ENCODE measurements at places on chromosomes 16 and 17.

- DNase-seq: no peak
These were observed 33.2 kb downstream of the VPS35L start for GRCh38 chr16:19588661-19589060.

- DNase-seq: no peak
These were observed 83.1 kb upstream of the CNTNAP4 start for GRCh38 chr16:76193906-76194615.

DNA sequence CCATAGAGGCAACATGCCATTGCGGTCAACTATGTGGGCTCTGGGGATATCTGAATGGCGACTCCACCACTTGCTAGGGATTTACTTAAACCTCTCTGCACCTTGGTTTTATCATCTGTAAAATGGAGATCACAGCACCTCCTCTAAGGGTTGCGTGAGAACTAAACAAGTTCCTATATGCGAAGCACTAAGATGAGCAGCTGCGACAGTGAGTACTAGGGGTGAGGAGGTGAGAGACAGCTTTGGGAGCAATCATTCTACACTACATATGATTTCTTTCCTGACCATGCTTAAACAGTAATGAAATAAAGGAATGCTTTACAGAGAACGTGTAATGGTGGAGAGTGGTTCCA lies 61.4 kb downstream of the CREBBP start:
- DNase-seq: no peak

DNA sequence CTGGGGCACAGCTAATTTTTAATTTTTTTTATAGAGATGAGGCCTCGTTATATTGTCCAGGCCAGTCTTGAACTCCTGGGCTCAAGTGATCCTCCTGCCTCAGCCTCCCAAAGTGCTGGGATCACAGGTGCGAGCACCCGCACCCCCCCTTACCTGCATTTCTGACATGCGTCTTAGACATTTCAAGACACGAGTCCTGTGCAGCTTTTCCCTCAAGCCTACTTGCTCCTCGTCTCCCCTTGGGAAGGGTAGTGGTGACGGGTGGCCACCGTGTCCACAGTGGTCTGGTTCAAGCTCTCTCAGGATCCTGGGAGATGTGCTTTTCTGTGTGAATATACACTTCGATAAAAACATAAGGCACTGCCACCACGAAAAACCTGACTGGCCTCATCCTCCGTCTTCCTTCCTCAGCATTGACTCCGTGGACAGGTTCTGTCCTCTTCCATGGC lies 9.6 kb downstream of the CANT1 start:
- DNase-seq: no peak

DNA sequence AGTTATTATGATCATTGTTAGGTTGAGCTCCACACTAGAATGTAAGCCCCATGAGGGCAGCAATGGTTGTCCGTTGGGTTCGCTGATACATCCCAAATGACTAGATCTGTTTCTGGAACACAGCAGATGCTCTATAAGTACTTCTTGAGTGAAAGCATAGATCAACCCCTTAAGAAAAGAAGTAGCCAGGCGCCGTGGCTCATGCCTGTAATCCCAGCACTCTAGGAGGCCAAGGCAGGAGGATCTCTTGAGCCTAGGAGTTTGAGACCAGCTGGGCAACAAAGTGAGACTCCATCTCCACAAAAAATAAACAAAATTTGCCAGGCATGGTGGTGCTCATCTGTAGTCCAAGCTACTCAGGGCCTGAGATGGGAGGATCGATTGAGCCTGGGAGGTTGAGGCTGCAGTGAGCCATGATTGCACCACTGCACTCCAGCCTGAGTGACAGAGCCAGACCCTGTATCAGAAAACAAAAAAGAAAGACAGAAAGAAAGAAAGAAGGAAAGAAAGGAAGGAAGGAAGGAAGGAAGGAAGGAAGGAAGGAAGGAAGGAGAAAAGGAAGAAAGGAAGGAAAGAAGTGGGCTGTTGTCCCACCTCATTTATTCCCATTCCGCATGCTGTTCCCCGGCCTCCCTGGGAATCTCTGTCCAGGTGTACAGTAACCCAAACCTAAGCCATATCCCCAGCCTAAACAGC lies 54.4 kb upstream of the RPL38 start:
- no peak for DNase-seq

DNA sequence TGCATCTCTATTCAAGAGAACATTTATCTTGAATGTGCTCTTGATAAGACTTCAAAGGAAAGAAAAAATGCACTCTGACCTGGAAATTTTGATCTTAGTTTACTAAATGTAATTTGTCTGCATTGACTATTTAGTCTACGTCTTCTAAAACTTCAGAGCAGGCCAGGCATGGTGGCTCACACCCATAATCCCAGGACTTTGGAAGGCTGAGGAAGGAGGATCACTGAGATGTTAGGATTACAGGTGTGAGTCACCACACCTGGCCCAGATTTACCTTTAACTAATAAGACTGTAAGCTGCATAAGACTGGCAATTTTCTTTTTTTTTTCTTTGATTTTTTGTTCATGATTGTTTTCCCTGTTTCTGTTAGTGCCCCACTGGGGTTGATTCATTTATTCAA lies 18.8 kb upstream of the CIITA start:
- no peak for DNase-seq

GRCh38 chr16:83727018-83727417 lies 80.8 kb upstream of the HSBP1 start:
- no peak for DNase-seq

GRCh38 chr16:53695070-53695469 lies 8.6 kb downstream of the RPGRIP1L start:
- DNase-seq: no peak

GRCh38 chr16:22813948-22814710 lies at the start of gene HS3ST2:
TSS of gene HS3ST2 (plus strand) at chr16:22814162. CDS start at chr16:22814611, 449 bp downstream.
- DNase-seq: no peak

DNA sequence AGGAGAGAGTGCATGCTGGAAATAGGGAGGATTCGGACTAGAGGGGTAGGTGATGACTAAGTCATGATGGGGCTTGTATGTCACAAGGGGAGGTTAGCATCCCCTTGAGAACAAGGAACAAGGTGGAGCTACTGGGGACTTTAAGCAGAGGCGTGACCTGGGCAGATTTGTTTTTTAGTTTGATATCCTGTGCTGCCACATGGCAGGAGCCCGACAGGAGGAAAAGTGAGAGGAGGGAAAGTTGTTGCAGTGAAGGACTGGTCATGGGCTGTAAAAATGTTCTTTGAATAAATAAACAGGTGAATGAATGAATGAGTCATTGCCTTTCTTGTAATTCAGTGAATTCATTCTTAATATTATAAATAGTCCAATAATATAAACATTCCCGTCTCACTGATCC lies 365.1 kb upstream of the CDH5 start:
- DNase-seq: no peak

- no peak for DNase-seq
These were observed 81.2 kb downstream of the WNT3 start for GRCh38 chr17:46737326-46737725.

DNA sequence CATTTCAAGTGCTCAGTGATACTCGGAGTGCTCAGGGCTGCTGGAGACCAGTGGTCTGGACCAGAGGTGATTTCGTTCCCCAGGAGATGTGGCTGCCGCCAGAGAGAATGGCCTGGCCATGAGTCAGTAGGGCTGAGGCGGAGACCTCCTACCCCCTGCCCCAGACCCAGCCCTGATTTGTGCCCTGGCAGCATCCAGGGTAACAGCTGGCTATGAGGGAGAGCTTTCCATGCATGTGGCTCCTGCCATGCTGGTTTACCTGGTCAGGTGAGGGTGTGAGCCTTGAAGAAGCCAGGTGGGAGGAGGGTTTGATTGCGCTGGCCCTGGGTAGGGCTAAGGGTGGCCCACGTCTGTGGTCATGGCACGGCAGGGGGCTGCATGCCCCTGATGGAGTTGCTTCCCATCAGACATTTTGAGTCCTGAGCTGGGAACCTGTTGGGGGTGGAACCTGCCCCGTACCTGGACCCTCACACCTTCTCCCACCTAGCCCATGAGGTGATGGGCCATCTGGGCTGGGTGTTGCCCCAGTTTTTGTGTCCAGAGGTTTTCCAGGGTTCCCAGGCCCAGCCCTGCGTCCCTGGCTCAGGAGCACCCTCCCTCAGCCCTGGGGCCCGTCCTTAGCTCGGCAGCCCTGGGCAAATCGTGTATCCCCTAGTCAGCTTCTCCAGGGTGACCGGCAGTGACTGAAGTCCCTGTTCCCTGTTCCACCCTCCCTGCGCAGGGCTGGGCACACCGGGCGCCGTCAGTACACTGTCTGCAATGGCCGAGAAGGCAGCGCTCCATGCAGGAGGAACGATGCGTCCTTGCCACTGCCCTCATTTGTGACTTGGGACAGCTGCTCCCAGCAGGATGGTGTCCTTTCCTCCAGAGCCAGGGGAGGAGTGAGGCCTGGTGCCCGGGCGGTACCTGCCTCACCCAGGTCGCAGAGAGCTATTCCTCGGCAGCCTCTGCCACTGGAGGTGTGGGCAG lies 9.0 kb upstream of the CSNK1D start:
- no peak for DNase-seq

- peak; percentile 66 for DNase-seq
These were observed at the start of gene DYNC1LI2 for GRCh38 chr16:66751303-66751991. TSS of gene DYNC1LI2 (minus strand) at chr16:66751609. CDS start at chr16:66751591, 18 bp downstream.

- DNase-seq: no peak
These were observed 12.2 kb upstream of the AKTIP start for GRCh38 chr16:53515259-53515658.

DNA sequence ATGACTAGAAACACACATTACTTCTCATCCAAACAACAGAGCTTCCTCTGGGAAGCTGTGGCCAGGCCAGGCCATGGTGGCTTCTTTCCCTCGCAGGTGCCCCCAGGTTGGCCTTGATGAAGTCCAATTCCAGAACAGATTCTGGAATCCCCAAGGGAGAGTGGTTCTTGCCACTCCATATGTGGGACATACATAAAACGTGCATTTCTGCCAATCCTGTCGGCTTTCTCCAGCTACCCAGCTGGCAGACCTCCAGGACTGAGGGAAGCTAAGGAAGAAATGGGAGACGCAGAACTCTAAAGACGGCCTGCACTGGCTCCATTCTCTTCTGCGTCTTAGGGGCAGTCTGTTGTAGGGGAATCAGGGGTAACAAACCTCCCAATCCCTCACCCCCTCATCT lies 219.2 kb upstream of the CDH5 start:
- DNase-seq: no peak

- no peak for DNase-seq
These were observed 2.4 kb downstream of the OSGIN1 start for GRCh38 chr16:83955218-83956130.

- no peak for DNase-seq
These were observed 18.9 kb downstream of the SNX11 start for GRCh38 chr17:48126532-48126850.

DNA sequence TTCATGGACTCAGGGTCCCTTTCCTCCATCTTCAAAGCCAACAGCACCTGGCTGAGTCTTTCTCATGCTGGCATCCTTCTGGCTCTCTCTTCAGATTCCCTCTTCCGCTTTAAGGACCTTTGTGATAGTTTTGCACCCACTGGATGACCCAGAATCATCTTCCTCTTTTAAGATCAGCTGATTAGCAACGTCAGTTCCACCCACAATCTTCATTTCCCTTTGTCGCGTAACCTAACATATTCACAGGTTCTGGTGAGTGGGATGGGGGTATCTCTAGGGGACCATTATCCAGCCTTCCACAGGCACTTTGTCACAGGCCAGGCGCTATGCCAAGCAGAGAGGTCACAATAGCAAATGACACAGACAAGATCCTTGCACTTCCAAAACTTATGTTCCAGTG lies 593.8 kb downstream of the MAF start:
- no peak for DNase-seq

DNA sequence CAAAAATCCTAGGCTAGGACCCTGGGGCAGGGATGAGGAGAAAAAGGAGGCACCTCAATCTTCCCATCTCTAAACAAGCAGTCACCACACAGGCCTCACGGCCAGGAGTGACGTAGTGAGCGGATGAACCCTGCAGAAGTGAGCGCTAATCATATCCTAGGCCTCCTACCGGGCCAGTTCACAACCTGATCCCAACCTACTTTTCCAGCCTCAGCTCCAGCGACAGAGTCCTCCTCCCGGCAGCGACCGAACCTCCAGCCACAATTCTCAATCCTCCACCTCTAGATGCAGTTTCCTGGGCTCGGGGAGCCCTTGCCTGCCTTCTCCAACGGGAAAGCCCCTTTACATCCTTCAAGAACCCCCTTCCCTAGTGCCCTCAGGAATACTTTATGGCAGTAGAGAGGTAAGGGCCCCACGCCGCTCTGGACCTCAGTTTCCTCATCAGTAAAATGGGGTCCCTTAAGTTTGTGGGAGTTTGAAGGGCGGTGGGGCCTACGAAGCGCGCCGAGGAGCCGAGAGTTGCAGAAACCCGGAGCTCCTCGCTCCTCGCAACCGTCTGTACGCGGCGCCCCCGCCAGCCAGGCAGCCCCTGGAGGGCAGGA lies 1.4 kb downstream of the ZNF668 start:
- no peak for DNase-seq

GRCh38 chr16:27549464-27549745 lies 308 bp downstream of the GTF3C1 start:
- no peak for DNase-seq

DNA sequence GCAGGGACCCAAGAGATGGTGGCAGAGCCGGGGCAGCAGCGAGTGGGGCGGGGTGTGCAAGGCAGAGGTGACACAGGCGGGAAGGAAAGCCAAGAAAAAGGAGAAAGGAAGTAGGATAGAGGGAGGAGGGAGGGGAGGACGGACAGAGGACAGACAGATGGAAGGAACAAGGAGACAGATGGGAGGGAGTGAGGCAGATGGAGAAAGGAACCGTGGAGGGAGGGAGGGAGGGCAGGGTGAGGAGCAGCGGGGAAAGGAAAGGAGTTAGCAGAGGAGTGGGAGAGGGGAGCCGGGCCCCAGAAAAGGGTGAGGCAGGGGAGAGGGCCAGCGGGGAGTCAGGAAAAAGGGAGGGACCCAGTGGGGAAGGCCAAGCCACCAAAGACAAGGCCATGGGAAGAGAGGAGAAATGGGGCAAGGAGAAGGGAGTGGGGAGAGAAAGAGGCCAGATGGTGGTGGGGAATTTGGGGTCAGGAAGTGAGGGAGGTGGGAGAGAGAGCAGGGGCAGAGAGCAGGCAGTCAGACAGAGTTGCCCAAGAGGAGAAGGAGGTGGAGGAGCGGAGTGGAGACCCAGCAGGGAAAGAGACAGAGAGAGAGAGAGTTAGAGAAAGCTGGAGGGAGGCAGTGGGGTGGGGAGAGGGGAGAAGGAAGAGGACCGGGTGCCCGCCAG lies 13.2 kb upstream of the ASGR1 start:
- DNase-seq: no peak

DNA sequence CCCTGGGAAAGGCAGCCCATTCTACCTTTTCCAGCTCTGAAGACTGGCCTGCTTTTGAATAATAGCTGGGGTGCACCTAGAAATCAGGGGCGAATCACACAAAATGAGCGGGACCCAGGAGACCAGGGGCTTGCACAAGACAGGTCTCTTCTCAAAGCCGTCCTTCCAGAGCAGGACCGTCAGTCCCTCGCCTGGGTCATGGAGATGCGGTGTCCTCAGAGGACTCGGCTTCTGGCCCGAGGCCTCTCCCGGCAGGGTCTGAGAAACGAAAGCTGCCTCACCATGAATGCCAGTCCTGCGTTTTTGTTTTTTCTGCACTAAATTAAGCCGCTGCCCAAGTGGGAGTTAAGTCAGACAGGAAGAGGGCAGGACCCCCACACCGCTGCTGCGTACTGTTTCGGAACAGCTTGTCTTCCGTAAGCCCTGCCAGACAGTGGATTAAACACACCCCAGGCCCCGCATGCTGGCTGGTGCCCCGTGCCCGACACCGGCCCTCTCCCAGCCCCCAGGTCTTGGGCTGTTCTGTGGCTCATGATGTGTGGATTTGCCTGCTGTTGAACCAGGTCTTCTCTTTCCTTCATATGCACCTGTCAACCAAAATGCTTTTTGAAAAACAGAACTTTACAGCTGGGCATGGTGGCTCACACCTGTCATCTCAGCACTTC lies 142.1 kb upstream of the RPH3AL start:
- peak; percentile 8 for DNase-seq

- DNase-seq: no peak
These were observed 6.1 kb downstream of the DOK4 start for GRCh38 chr16:57479976-57480753.

GRCh38 chr17:77501101-77501566 lies 360.4 kb downstream of the SEC14L1 start:
- peak; percentile 29 for DNase-seq

Measured in CD4-positive, alpha-beta T cell (primary cell).